Heart right ventricle (tissue), 16 donors: ENCODE measurements at places on chromosomes 7 and 10. TPM values are rescaled to one million over a fixed set of nuclear protein-coding genes. Genes with fewer than 3 reads are reported as not detected.
A peak's percentile ranks its signal among the peaks of the same experiment; 100 is the strongest.

The C10orf53 gene
- not detected for total RNA-seq

DNA sequence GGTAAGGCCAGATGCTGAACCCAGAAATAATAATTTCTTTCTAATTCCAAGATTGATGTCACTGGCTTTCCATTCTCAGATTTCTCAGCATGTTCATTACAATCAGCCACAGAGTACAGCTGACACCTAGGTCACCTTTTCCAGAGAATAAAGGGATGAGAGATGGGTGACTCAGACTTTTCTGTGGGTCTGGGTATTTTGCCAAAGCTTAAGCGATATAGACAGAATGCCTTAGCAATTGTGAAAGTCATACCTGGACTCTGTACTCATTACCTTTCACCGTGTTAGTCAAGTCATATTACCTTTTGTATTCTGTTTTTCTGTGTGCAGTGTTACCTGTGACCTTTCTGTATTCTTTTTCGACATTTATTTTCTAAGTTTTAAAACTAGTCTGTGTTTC is 10.6 kb upstream of the PRTFDC1 start:
- no peak for DNase-seq

The MINPP1 gene
- total RNA-seq: 6.5 TPM

- DNase-seq: no peak
Observed at GRCh38 chr10:106960812-106961211, 203.7 kb downstream of the SORCS1 start.

DNA sequence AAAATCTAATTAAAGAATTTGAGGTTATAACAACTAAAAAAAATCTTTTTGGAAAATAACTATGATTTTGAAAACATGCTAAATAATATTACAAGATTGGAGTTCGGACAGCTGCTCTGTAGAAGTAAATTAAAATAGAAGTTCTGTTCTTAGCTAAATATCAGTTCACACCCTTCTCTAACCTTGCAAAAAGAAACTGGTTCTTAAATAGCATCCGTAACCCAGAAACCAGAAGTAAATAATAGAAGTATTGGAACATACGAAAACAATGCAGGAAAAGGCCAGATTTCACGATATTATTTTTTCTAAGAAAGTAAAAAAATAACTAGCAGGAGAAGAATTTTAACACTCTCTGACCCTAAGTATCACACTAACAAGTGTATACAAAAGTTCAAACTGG is 164.7 kb downstream of the PRKG1 start:
- DNase-seq: no peak

The ANKIB1 gene
- total RNA-seq: 53.0 TPM

The ITPRID1 gene
- total RNA-seq: not detected

DNA sequence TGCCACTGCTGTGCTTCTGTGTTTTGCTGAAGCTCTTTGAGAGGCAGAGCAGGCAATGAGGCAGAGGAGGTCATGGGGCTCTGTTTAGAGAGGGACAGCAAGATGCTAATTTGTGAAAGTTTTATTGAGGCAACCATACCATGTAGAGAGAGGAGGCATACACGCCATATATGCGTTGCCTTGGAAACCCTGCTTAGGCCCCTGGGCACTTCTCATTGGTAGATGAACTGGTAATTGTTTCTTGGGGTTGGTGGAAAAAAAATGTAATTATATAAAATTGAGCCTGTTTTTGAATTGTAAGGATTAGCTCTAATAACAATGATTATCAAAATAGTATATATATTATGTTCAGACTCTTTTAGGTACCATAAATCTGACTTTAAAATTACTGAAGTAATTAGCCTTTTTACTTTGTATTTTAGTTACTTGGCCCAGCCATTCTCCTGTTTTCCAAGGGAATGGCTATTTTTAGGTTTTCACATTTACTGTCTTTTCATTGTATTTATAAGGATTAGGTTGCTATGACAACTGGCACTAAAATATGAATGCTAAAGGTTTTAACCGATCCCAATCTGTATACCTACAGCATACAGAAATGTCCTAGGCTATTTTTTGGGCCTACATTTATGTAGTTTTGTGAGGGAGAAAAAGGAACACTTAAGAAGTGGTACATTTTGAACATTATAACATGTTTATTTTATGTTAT is 52.4 kb downstream of the BZW2 start:
- no peak for DNase-seq

- DNase-seq: no peak
Observed at GRCh38 chr10:78991187-78991586, 77.6 kb upstream of the ZMIZ1 start.

DNA sequence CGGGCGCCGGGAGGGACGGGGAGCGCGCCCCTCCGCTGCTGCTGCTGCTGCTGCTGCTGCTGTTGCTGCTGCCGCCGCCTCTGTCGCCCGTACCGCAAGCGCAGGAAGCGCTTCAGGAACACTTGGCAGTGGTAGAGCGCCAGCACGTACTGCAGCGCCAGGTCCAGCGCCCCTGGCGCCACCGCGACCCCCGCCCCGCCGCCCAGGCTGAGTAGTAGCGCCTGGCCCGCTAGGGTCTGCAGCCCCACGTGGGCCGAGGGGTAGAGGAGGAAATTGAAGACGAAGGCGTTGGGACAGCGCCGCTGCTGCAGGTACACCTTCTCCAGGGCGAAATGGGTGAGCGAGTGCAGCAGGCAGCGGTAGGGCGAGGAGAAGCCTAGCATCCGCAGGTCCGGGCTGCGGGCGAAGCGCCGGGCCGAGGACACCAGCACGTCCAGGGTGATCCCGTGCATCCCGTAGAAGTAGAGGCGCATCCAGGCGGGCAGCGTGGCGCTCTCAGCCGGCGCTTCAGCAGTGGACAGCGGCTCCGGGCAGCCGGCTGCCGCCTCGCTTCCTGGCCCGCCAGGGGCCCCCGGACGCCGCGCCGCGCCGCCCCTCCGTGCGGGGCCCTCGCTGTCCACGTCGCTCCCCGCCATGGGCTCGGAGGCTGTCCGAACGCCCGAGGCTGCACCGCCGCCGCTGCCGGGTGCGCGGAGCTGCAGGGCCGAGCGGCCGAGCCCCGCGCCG is at the start of gene TMEM229A:
Gene TMEM229A (minus strand): TSS at position 699 of the 726 bp plus-strand sequence. CDS start 64 bp downstream, at position 635.
- peak; percentile 22 for DNase-seq

The TMEM209 gene
- 12.3 TPM for total RNA-seq

- no peak for DNase-seq
Observed at GRCh38 chr7:108171164-108171563, 41.0 kb upstream of the LAMB4 start.

DNA sequence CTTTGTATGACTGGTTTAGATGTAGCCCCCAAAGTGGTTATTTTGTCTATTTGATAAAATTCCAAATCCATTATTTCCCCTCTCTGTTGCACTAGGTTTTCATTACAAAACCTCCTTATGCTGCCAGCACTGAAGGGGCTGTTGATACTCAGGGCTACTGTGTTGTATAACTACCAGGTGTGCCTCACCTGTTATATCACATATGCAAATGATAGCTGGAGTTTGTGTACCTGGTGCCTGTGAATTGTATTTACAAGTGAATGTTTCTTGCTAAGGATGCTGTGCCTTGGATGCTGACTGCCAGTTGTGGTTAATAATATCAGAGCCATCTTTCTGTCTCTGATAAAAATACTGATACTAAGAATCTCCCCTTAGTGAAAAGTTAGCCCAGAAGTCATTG is 84.8 kb upstream of the CCDC6 start:
- no peak for DNase-seq

DNA sequence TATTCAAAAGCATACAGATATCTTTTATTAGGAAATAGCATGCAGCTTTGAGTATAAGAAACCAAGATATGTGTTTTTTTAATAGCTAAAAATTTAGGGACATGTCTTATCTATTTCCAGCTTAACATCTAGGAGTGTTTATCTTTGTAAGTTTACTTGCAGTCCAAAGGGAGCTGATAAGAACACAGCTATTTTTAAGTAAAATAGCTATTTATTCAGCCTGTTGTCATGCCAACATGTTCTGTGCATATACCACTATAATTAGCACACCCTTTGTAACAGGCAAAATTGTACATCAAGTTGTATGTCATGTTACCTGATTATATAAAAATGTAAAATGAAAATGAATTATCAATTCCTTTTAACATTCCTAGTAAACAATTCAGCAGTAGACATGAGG is 29.6 kb downstream of the FAM133B start:
- DNase-seq: no peak

DNA sequence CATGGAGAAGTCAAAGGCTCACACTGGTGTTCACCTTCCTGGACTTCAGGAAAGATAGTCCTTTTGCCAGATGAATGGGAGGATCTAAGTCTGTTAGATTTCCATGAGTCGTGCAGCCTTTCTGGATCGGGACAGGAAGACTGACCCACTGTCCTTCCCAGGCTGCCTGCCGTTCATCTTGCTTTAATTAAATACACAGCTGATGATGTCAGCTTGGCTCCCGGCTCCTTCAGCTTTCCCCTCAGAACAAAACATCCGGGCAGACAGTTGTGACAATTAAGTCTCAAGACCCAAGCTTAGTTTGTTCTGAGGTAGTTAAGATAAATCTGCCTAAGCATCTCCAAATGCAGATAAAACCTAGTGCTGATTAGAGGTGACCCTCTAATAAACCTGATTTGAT is 58.6 kb downstream of the AUTS2 start:
- peak; percentile 37 for DNase-seq

DNA sequence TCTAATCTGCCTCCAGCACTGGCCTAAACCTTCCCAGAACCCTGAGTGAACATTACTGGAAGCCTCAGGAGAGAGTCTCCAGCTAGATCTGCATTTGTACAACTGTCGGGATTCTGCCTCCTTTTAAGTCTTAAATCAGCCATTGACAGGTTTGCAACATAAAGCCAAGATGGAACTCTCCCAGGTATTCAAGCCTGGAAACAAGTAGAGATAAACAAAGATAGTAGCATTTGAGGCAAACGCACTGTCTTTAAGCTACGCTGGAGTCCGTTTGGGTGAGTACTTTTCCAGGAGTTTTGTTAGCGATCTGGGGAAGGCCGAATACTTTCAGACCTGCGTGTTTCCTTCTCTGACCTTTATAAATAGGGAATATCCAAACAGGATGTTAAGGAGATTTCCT is 317.2 kb upstream of the FZD8 start:
- DNase-seq: no peak

DNA sequence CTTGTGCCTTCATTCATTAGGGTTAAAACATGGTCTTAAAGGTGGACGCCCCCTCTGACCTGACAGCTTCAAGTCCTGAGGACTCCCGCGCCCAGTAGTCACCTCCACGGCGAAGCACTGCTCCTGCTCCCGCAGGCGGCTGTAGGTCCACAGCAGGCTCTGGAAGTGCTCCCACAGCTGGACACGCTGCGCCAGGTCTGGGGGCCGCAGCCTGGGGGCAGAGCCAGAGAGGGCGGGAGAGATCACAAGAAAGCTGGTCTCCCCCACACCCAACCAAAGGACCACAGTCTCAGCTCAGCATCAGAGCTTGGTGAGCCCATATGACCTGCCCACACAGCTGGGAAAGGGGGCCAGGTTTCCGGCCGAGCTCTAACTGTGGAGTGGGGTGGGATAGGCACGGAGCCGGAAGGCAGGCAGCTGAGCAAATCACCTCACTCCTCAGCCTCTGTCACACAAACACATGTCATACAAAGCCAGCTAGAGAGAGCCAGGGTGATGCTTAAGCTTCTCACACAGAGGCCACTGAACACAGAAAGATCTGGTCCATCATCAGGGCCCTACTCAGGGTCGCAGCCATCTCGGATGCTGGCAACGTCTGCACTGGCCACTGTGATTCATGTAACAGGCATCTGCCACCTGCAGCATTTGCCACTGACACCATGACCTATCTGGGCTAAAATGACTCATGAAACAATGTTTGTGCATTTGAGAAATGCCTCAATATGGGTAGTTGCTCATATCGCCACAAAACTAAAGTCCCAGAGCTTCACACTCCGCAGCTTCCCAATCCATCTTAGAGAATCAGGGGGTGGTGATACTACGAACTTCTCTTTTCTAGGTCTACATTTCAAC is 12.6 kb downstream of the HPS1 start:
- no peak for DNase-seq

The HECTD2 gene
- total RNA-seq: 6.9 TPM

DNA sequence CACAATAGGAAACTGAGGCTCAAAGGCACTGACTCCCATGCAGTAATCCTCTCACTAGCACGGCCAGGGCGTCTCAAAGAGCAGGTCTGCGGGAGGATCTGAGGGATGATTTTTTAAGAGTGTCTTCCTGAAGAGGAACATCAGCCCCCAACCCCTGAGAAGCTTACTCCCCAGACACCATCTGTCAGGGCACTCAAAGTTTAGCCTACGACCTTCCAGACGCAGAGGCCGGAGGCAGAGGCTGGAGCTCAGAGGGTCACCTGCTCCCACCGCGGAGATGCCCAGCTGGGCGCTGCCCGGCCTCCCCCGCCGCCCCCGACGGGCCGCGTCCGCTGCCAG is 1.7 kb downstream of the ZNF777 start:
- DNase-seq: no peak

- DNase-seq: no peak
Observed at GRCh38 chr7:152202056-152202455, 176.6 kb downstream of the GALNT11 start.

- no peak for DNase-seq
Observed at GRCh38 chr10:1187855-1188557, 131.8 kb downstream of the WDR37 start.

The POMZP3 gene
- total RNA-seq: 5.9 TPM
